Tongue (tissue), 3 donors: ENCODE measurements at places on chromosomes 5 and 9. TPM values are rescaled to one million over a fixed set of nuclear protein-coding genes. Genes with fewer than 3 reads are reported as not detected.
A peak's percentile ranks its signal among the peaks of the same experiment; 100 is the strongest.

The RIC1 gene
- 38.9 TPM for total RNA-seq

The MRPS2 gene
- 9.4 TPM for total RNA-seq

DNA sequence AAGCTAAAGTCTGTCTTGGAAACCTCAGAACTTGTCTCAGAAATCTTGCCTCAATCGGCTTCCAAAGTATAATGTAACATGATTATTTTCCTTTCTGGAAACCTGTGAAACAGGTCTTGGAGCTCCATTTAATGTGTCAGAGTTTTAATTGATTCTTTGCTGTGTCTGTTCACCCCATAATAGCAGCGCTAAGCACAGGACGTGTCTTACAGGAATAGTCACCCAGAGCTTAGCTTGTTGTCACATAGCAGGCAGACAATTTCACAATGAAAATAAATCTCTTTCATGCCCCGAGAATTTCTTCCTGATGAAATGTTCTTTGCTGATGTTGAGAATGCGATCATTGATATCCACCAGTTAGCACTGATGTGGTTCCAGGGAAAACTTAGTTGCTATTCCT, 40.2 kb upstream of the PTPN3 start:
- DNase-seq = peak; percentile 15

- DNase-seq = no peak
Observed at GRCh38 chr9:72704688-72705375, 183.4 kb downstream of the TMC1 start.

The SOHLH1 gene
- not detected for total RNA-seq

The PCDHGA12 gene
- total RNA-seq = 5.1 TPM

The CXCL14 gene
- total RNA-seq = 71.1 TPM

- no peak for DNase-seq
Observed at GRCh38 chr5:60492958-60493357, 207.0 kb downstream of the DEPDC1B start.

GRCh38 chr5:51159164-51159563, 224.1 kb upstream of the ISL1 start:
- no peak for DNase-seq

DNA sequence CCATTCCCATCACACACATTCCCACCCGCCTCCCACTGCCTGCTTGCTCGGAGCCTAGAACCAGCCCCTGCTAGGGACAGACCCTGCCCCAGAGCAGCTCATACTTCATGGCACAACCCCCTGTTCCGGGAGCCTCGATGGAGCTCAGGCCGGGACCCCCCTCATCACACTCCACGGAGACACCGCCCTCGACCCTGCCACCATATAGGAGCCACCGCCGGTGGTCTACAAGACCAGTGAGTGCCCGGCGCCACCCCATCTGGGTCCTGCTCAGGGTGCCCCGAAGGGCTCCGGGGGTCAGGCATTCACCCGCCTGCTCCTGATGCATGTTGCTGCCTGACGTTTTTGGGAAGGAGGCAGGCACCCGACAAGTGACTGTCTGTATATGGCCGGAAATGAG, 65.5 kb upstream of the RXRA start:
- DNase-seq = no peak

The GRIA1 gene
- total RNA-seq = 3.0 TPM

DNA sequence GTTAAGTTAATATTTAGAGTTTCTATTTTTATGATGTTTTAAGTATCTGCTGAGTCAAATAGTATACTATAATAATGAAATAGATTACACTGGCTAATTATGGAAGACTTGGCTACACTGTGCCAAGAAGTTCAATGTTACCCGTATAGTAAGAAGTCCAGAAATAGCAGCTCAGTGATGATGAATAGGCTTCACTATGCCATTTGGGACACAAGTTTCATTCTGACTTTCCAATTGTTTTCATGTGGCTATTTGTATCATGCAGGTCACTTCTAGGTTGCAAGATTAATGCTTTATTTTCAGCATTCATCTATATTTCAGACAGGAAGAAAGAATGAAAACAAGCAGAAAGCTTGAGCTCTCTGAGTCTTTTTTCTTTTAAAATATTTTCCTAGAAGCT, 194.5 kb upstream of the RIOK2 start:
- DNase-seq = no peak

- DNase-seq = no peak
Observed at GRCh38 chr9:96256800-96257199, 45.2 kb downstream of the HSD17B3 start.

The CSF2 gene
- not detected for total RNA-seq

- peak; percentile 13 for DNase-seq
Observed at GRCh38 chr5:98041661-98042060, 731.8 kb upstream of the RGMB start.

- no peak for DNase-seq
Observed at GRCh38 chr5:173517648-173518047, 98.8 kb downstream of the BOD1 start.

The PCDHB12 gene
- 4.8 TPM for total RNA-seq

The ASS1 gene
- total RNA-seq = 74.5 TPM

DNA sequence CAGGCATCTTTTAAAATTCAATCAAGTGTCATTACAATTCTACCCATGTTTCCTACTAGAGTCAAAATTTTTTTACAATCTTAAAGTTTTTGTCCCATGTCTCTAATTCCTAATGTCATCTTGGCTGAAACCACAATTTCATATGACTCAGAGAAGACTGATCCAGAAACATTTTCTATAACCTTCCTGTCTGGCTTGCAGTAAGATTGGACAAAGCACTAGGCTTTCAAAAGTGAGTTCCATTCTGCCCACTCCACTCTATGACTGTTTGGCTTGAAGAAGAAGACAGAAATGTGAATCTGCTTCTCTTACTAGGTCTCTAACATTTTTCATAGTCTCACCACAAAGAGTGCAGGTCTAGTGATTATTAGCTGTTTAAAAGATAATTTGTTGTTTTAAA, 88.8 kb downstream of the NR3C1 start:
- no peak for DNase-seq

DNA sequence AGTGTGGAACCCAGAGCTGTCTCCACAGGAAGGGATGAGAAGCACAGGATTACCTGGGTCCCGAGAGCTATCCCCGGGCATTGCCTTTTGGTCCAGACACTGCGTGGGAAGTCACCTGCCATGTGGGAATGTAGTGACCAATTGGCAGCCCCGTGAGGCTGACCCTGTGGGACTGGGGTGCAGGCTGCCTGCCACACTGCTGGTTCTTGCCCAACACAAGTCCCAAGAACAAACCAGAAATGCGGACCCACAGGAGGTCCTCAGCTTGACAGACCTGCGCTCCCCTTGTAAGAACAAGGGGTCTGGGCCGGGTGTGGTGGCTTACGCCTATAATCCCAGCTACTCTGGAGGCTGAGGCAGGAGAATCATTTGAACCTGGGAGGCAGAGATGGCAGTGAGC, 2.4 kb upstream of the FGD3 start:
- DNase-seq = no peak

The SPATA31A7 gene
- not detected for total RNA-seq

- DNase-seq = peak; percentile 100
Observed at GRCh38 chr5:154754460-154755360, 467 bp upstream of the LARP1 start.

The PCDH12 gene
- total RNA-seq = 20.1 TPM

GRCh38 chr5:126445502-126446174, 22.4 kb downstream of the GRAMD2B start:
- no peak for DNase-seq

The UBTD2 gene
- total RNA-seq = 72.0 TPM

GRCh38 chr5:104345222-104346016, 782.8 kb upstream of the NUDT12 start:
- no peak for DNase-seq

DNA sequence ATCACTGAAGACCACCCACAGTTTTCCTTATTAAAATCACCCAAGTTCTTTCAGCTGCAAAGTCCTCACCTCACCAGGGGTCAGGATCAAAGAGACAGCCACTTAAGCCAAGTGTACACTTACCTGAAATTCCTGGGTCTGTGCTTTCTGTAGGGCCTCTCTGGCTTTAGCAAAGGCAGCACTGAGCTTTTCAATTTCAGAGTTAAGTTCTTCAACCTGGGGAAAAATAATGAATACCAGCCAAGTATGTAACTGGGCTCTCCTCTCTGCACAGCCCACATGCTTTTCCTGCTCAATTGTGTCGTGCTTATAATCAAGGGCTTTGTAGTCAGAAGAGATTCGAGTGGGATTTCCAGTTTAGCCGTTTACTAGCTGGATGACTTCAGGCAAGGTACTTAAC, 55.1 kb downstream of the CDK5RAP2 start:
- DNase-seq = no peak

GRCh38 chr5:38752622-38753021, 93.2 kb upstream of the OSMR start:
- DNase-seq = no peak

The SCGB3A2 gene
- total RNA-seq = 5.8 TPM

The DBN1 gene
- total RNA-seq = 58.3 TPM

The MEF2C gene
- 535 TPM for total RNA-seq

DNA sequence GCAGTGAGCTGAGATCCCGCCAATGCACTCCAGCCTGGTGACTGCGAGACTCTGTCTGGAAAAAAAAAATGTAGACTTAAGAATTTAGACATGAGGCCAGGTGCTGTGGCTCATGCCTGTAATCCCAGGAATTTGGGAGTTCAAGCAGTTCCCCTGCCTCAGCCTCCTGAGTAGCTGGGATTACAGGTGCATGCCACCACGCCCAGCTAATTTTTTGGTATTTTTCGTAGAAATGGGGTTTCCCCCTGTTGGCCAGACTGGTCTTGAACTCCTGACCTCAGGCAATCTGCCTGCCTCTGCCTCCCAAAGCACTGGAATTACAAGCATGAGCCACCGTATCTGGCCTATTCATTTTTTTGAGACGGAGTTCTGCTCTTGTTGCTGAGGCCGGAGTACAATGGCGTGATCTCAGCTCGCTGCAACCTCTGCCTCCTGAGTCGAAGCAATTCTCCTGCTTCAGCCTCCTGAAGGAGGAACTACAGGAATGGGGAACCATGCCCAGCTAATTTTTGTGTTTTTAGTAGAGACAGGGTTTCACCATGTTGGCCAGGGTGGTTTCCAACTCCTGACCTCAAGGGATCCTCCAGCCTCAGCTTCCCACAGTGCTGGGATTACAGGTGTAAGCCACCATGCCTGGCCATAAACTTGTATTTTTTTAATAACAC, 14.0 kb downstream of the DDX46 start:
- no peak for DNase-seq

The GARIN3 gene
- total RNA-seq = not detected

DNA sequence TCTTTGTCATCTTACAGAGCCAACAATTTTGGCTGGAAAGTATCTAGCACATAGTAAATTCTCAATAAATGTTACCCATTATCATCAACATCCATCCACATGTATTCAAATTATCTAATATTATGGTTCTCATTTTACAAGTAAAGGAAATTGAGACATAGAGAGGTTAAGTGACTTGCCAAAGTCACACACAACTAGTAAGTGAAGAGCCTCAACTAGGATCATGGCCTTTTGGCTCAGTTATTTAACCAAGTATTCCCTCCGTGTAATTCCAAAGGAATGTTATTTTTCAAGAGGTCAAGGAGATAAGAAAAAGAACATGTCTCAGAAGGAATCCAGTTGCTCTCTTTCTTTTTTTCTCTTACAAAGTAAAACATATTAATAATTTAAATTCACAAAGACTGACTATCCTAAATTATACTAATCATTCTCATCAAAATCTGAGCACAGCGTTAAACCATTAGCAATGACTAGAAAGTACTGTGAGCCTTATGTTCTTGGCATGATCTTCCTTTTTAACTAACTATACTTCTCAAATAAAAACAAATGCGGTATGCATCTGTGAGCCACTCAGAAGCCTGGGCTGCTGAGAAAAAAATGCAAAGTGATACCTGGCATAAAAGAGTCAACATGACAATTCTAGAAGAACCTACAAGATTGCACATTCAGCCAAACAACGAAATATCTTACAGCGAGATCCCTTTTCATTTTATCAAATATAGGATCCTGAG, 350.9 kb downstream of the GLIS3 start:
- DNase-seq = no peak

DNA sequence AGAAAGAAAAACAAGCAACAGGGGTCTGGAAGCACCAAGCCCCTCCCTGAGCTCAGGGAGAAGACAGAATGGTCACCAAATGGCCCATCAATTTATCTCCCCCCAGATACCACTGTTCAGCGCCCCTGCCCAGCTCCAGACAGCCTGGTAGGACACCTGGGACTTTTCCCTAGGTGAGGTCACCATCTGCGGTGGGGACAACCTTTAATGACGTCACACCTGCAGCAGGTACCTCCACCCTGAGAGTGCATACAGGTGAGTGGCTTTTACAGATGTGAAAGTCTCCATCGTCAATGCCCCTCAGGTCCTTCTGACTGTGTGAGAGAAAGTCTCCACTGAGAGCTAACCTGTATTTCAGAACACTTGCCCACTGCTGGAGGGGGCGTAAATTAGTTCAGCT, 34.3 kb upstream of the LAMC3 start:
- no peak for DNase-seq

DNA sequence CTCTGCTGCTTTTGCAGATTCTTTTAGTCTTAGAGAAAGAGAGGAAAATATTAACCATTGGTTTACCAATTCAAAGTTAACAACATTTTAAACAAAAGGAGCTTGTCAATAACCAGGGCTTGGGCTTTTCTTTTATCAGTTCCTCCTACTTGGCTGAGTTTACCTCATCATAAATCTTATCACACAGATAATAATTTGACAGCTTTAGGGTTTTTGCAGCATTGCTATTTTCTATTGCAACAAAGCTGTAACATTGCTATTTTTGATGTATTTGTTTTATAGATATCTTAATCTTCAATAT, 9.8 kb upstream of the ABL1 start:
- DNase-seq = no peak

The SETD9 gene
- total RNA-seq = 4.8 TPM

GRCh38 chr5:78758169-78758839, 109.7 kb upstream of the LHFPL2 start:
- no peak for DNase-seq

- DNase-seq = no peak
Observed at GRCh38 chr5:84229045-84229444, 155.6 kb downstream of the EDIL3 start.

The CCIN gene
- total RNA-seq = 0.41 TPM
